HT-29 (cell line): ENCODE measurements at places on chromosomes 2 and 18.

- DNase-seq, result no peak
These were observed 5.9 kb downstream of the SRSF7 start for GRCh38 chr2:38745267-38745666.

DNA sequence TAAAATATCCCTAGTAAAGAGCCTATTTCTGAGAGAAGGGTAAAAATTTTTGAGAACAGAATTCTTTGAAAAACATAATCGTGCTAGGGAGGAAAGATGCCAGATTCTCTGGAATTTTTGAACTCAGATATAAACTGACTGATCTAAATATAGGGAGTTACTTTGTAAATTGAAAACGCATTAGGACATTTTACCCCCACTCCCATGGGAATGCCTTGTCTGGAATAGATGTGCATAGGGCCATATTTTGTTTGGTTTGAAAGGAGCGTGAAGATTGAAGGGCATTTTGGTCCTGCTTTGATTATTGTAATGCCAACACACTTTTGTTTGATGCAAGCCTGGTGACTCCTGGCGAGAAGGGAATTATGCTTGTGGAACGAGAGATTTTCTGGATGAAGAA, 158.7 kb upstream of the DPP10 start:
- no peak for DNase-seq

- DNase-seq, result no peak
These were observed 135.4 kb downstream of the BCL2 start for GRCh38 chr18:63183952-63184770.

DNA sequence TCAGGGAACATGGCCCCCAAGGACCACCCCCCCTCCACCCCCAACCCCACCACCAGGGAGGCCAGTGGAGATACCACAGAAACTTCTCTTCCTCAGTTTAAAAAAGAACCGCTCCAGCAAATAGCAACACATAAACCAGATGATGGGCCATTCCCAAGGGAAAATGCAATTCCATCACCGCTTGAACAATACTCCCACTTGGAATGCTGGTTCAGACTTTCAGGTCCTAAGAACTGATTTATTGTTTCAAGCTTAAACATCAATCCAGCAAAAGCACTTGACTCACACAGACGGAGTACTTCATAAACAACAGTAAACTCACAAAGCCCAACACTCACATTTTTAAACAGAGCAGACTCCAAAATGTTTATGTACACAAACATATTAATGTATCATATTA, 6.9 kb downstream of the HDAC4 start:
- DNase-seq, result no peak

- peak; percentile 77 for DNase-seq
These were observed 325.6 kb upstream of the VRK2 start for GRCh38 chr2:57720728-57721627.

GRCh38 chr2:130728007-130728454, 839 bp upstream of the GPR148 start:
- DNase-seq, result no peak

DNA sequence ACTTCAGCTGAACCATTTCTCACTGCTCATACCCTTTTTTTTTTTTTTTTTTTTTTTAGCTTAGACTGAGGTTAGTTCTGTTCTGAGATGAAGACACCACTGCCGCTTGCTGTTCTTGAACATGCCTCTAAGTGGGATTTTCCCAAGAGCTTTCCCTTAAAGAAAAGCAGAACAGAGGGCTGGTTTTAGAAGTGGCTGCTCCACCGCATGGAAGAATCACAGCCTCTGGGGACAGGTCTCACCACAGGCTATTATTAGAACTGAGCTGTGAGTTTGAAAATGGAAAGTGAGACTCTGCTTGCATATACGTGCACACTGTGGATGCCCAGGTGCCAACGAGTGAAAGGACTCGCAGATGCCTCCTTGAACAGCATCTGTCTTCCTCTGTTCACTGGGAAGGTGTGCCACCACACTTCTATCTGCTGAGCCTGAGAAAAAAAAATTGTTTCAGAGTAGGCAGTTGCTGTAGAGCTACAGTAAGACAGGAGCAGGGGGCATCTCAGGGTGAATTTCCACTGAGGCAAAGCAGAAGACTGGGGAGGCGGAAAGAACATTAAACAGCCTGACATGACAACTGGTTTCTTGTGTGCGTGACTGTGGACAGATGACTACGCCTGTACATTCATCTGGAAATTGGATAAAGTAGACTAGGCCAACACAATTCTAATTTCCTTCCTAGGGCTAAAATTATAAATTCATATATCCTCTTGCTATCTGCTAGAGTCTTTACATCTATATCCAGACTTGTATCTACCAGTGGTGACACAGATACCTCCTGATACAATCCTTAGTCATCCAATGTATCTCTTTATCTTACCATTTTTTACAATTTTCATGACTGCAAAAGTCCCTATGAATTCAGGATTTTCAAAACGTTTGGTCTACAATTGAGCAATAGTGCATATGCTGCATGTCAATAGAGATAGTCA, 1045.7 kb upstream of the CELF4 start:
- no peak for DNase-seq

GRCh38 chr18:14221689-14222088, 89.5 kb upstream of the ZNF519 start:
- no peak for DNase-seq

GRCh38 chr18:58542426-58543159, 86.3 kb downstream of the ALPK2 start:
- DNase-seq, result no peak

GRCh38 chr2:88871336-88871735, 179.9 kb downstream of the RPIA start:
- DNase-seq, result no peak

- no peak for DNase-seq
These were observed 464.1 kb downstream of the TGIF1 start for GRCh38 chr18:3914109-3914508.

GRCh38 chr2:172993139-172993538, 82.5 kb upstream of the MAP3K20 start:
- no peak for DNase-seq

- DNase-seq, result no peak
These were observed 516.9 kb downstream of the PIK3C3 start for GRCh38 chr18:42471885-42472284.

DNA sequence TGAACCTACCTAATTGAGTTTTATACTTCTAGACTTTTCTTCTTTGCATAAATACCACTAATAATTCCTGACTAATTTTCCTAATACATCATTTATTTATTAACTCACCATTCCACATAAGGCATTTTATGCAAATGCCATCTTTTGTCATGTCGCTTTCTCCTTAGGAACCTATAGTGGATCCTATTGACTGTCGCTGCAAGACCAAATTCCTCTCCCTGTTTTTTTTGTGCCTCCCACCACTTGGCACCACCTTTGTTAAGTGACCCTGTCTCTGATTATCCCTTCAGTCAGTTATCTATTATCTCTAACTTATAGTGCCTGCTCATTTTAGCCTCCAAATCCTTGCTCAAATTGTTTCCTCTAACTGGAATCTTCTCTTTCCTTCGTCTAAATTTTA, 19.5 kb downstream of the UNC80 start:
- no peak for DNase-seq

DNA sequence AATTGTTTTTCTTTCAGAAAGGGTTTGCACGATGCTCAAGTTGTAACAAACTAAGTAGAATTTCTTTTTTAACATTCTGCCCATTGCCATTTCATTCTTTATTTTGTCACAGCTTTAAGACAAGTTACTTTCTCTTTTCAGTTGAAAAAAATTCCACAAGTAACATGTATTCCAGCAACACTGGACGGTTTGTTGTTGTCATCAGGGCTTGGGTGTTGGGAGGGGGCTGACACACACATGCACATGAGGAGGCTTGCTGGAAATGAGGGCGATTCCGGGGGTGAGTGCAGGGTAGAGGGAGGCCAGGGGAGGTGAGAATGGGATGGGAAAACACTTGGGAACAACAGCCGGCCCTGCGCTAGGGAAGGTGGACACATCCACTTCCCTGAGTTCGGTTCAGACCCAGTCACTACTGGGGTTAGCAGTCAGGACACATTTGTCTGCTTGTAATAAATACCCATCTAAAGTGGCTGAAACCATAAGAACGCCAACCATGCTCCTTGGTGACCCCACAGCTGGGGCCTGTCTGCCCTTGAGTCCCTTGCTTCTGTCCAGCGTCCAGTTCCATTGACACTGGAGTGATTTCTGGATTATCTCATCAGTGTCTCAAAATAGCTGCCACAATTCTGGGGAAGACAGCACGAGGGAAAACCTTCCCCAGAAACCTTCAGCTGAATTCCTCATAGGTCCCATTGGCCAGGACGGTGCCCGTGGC, 141.8 kb upstream of the BCL2L11 start:
- no peak for DNase-seq

DNA sequence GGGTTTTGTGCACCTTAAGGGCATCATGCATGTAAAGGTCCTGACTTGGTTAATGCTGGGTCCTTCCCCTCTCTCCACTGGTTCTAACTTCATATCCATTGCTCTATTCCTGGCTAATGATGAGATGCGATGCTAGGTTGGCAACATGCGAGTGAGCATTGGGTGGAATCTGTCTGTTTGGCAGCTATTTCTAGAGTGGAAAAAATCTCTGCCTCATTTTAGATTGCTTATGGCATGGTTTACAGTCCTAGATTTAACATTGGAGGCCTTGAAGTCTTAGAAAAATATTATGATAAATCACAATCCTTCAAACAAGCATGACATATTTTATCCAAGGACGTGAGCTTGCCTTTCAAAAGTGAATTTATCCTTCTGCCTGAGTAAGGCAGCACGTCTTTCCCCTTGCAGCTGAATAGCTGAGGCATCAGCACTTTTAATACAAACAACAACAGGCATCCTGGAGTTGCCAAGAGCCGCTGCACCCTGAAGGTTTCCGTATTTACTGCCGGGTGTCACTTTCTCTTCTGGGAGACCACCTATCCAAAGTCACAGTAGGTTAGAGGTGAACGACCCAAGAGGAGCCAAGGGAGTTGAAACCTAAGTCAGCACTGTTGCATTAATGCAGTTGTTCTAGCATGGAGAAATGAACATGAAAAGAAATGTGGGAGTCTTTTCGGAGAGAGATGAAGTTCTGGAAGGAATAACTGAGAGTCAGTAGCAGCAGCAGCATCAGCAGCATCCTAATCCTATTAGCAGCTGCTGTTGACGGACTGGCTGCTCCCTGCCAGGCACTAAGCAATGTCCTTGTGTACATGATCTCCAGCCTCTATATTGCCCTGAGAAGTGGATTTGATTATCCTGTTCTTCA, 78.4 kb downstream of the MAPK4 start:
- no peak for DNase-seq

GRCh38 chr18:44786257-44786656, 105.6 kb downstream of the SETBP1 start:
- DNase-seq, result no peak

DNA sequence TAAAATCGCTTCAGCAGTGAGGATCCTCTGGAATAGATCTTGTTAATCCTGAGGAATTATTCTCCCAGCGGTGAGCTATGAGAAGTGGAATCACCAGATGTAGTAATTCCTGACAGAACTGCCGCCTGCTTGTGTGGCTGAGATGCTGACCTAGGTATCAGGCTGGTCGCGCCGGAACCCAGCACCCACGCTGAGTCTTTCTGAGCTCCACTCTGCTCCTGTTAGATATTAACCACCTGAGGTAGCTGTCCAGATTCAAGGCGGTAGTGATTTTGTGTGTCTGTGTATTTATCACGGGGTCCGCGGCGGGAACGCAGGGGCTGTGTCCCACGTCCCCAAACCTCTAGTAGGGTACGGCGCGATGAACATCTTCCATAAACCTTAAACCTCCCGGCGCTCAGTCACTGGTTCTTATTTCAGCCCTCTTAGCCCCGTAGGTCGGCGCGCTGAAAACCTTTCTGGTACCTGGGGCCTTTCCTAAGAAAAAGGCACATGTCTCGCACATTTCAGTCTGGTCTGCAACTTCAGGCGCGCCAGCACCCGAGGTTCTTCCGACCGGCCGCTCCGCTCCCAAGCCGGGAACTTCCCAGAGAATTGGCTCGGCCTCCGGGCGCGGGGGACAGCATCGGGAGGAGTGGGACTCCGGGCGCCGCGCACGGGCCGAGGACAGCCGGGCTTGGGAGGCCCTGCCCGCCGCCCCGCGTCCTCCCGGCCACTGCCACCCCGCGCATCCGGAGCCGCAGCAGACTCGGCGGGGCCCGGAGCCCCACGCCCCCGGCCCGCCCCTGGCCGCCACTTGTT, 542 bp upstream of the CNNM3 start:
- peak; percentile 61 for DNase-seq

GRCh38 chr2:67514515-67514914, 117.4 kb downstream of the ETAA1 start:
- no peak for DNase-seq

DNA sequence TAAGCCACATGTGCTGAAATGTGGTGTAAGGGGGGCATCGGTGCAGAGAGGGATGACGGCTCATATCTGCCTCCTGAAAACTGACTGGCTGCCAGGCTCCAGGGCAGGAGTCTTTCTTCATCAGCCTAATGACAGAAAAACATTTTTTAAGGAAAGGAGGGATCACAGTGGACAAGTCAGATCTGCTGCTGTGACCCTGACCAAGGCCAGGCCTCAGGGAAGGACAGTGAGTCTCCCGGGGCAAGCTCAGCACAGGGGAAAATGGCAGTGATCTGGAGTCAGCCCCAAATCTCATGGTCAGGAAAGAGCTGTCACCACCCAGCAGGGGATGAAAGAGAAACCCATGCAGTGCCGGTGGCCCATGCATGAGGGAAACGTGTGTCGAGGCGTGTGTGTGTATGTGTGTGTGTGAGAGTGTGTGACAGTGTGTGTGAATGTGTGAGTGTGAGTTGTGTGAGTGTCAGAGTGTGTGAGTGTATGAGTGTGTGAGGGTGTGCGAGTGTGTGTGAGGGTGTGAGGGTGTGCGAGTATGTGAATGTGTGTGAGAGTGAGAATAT, 134.5 kb downstream of the INHBB start:
- no peak for DNase-seq
